ENCODE measurements at places on chromosomes 3 and 15.
A peak's percentile ranks its signal among the peaks of the same experiment; 100 is the strongest.

DNA sequence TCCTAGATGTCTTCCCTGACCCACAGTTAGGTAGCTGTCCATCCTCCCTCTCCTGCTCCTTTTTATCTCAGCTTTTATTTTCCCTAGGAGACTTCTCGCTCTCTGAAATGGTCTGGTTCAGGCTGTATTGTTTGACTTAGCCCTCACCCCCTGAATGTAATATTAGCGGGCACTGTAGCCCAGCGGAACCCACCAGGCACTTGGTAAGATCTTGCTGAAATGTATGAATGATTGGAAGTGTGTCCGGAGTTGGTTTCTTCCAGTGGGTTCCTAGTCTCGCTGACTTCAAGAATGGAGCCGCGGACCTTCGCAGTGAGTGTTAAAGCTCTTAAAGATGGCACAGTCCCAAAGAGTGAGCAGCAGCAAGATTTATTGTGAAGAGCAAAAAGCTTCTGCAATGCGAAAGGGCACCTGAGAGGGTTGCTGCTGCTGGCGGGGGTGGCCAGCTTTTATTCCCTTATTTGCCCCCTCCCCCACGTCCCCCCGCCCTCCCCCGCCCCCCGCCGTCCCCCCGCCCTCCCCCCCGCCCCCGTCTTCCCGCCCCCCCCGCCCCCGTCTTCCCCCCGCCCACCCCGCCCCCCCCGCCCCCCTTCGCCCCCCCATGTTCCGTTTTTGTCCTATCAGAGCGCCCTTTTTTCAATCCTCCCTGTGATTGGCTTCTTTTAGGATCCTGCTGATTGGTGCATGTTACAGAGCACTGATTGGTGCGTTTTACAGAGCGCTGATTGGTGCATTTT lies 694 bp upstream of the EEFSEC start:
- no peak for DNase-seq

- no peak for DNase-seq
Measured at GRCh38 chr3:47121409-47121808, 42.5 kb downstream of the SETD2 start.

DNA sequence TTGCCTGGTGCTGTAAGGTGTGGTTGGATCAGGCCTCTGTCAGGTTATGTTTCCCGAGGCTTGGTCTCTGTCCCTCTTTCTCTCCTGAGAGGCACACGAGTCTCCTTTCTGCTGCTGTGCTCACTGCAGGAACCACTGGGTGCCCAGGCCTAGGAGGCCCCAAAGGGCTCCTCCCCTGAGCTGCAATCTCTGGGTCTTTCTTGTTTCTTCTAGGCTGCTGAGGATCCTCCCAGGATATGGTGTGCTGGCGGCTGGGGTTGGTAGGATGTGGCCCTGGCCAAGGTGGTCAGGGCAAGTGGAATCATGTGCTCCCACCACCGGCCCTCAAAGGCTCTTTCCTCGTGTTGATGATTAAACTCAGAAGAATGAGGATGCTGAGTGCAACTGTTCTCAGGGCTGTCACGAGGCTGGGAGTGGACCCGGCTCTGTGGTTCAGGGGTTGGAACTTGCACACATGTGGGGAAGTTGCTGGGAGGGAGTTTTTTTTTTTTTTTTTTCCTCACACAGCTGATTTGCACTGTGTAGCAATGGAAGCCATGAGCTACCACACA lies 43.6 kb upstream of the CTSH start:
- no peak for DNase-seq

GRCh38 chr15:57326196-57326595 lies 50.1 kb upstream of the CGNL1 start:
- no peak for DNase-seq

GRCh38 chr15:88637841-88638625 lies 783 bp upstream of the ISG20 start:
- no peak for DNase-seq

- no peak for DNase-seq
Measured at GRCh38 chr3:128282380-128283196, 129.3 kb downstream of the EEFSEC start.

DNA sequence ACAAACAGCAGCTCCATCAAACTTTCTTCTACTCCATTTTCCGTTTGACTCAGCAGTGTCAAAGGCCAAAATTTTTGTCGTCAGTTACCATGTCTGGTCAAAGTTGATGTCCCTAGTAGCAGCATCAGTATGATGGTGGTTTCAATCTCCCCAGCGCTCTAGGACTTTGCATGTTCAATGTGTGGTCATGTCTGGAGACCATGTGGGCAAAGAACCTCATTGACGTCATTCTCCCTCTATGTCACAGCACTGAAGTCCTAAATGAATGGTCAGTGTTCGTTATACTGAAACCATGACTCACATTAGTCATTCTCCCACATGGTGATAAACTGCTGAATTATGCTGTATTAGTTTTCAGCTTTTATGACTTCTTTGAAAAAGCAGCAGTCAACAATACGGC lies 23.2 kb downstream of the SHC4 start:
- no peak for DNase-seq

GRCh38 chr15:63244399-63244798 lies 33.0 kb upstream of the APH1B start:
- no peak for DNase-seq

DNA sequence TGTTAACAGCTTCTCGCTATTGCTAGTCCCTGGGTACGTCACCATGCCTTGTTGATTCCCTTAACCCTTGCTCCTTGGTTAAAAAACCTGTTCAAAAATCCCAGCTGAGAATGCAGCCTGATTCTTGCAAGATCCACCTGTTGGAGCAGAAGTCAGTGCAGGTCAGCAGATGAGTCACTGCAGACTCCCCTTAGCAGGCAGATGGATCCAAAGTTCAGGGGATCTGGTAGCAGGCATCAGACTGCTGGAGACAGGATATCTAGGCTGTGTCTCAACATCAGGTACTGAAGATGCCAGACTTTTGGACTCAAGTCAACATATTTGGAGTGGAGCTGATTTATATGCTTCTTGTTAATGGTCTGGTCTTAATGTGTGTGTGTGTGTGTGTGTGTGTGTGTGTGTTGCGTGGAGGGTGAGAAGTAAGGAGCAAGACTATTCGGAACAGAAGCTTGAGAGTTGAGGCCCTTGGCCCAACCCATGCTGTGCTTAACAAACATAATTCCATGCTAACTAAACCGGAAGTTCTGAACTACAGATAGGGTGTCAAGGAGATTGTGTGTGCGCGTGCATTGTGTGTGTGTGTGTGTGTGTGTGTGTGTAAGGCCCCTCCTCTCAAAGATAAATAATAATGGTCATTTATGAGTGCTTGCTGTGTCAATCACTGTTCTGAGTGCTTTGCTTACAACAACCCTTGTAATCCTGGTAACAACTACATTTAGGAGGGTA lies 1.0 kb upstream of the C3orf52 start:
- DNase-seq, result no peak

- DNase-seq, result no peak
Measured at GRCh38 chr3:114624571-114625181, 330.8 kb downstream of the TIGIT start.

DNA sequence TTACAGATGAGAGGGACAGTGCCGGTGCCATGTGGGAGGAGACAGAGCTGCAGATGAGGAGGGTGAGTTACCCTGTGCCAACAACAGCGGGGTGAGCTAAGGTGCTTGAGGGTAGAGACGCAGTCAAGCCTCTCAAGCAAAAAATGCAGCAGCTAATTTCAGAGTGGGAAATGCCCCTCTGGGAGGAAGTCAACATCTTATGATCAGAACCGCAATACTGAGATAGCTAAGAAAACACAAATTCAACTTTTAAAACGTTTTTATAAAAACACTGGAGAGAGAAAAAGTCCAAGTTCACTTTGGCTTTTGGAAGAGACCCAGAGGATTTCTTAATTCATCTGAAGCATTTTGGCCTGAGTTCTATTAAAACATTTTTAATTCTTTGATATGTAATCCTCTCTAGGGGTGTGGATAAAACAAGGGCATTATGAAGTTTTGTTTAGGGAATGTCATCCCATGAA lies 319.2 kb downstream of the SLC9A9 start:
- DNase-seq, result no peak

DNA sequence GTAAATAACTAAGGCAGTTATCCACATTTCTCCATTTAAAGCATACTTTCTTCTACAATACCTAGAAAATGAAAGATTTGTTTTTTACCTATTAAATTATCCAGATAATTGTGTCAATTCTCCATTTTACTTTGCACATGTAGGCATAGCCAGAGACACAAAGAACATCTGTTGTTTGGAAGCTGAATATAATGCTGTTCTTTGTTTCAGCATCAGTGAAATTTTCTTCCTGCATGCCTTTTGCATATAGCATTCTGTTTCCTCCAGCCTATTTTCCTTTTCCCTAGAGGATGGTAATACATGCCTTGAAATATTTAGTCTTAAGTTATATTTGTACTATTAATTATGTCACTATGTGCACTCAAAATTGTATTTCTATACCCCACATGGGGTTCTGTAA lies 233.7 kb downstream of the CNTN6 start:
- no peak for DNase-seq

GRCh38 chr3:2870724-2871333 lies 239.3 kb downstream of the IL5RA start:
- DNase-seq, result no peak

GRCh38 chr3:58490860-58491501 lies 915 bp upstream of the KCTD6 start:
- DNase-seq, result no peak

DNA sequence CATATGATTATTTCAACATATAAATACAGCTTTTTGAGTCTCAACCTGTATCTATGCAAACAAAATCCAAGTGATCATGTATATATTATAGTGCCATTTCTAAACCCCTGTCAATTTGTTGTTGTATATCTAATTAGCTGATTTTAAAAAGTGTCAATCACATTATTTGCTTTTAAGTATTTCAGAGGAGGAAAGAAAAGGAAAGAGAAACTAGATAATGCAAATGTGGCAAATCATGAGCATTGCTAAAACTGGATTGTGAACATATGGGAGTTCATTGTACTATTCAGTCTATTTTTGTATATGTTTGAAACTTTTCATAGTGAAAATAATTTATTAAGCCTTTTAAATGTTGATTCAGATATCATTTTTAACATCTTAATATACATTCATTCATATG lies 190.7 kb downstream of the ZIC4 start:
- no peak for DNase-seq

- no peak for DNase-seq
Measured at GRCh38 chr15:82018201-82018600, 27.6 kb downstream of the MEX3B start.

- no peak for DNase-seq
Measured at GRCh38 chr3:113507501-113508067, 7.4 kb downstream of the SPICE1 start.

DNA sequence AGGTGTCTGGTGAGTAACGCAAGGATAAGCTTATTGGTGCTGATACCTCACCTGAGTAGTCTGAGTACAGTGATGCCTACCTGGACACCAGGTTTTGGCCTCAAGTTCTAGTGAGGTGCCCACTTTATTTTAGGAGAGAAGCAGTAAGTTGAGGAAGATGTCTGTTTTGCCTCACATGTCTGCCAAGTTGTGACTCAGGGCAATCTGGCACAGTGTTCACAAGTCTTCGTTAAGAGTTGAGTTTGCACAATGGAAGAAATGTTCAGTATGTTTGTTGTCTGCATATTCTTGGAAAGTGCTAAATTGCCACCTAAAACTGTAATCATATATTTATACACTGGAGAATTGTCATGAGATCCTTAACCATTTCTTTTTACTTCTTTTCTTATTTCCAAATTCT lies 122.2 kb downstream of the KCNH8 start:
- no peak for DNase-seq

GRCh38 chr15:75198560-75199356 lies 2.9 kb upstream of the C15orf39 start:
- no peak for DNase-seq

DNA sequence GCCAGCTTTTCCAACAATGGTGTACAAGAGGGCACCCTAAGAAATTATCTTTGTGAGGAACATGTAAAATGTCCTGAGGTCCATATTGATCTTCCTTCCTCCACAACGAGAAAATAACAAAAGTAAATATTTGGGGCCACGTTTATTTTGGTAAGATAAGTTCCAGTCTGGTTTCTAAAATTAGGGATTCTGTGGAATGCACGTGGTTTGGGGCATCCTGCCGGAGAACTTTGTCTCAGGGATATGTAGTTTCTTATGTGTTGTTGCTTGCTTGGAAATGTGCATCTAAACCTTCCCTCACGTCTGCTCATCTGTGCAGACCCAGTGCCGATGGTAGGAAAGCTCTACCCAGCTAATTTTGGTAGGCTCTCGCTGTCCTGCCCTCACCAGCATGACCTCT lies 62.8 kb downstream of the CTDSPL start:
- no peak for DNase-seq

DNA sequence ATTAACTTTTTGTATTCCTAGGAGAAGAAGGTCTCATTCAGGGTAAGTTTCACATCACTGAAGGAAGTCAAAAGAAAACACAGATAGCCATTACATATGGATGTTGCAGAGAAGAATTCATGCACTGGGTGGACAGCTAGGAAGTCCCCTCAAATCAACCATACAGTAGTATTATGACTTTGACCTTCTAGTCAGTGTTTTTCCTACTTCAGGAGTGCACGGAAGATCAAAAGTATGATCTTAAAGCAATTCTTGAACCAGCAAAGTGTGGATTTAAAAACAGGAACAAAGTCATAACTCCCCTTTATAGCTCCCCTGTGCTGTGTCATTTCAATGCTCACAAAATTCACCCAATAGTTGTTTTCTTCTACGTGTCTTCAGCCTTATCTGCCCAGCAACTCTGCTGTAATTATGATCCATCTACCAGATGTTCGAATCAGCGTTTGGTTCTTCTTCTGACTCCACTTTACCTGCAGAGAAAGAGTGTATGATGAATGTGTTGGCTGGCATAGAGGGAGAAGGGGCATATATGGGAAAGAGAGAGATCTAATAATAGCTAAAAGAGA lies 118.1 kb upstream of the MEIS2 start:
- DNase-seq, result no peak

- no peak for DNase-seq
Measured at GRCh38 chr15:51969728-51970127, 1.9 kb downstream of the LEO1 start.

DNA sequence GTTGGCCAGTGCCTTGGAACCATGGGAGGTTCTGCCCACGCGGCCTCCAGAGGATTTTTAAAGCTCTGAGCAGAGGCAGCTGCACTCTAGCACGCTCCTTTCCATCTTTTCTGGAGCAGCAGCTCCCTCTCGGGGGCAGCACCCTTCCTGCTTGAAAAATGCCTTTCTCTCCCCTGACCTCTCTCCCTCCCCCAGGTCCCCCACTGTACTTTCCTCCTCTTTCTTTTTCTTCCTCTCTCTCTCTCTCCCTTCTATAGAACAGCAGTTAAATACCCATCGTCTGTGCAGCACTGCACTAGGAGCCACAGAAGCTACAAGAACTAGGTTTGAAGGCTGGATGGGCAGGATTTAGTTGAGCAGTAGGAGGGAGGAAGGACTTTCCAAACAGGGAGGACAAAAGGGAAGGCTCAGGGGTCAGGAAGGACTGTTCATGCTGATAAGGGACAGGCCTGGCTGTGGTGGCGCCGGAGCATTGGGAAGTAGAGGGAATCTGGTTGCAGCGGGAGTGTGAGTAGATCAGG lies 4.4 kb downstream of the ALPK3 start:
- no peak for DNase-seq

- no peak for DNase-seq
Measured at GRCh38 chr3:171797873-171798272, 12.4 kb downstream of the PLD1 start.

- DNase-seq, result no peak
Measured at GRCh38 chr15:38588672-38589071, 24.1 kb upstream of the RASGRP1 start.

- DNase-seq, result peak; percentile 43
Measured at GRCh38 chr3:71010726-71011455, 572.6 kb downstream of the FOXP1 start.

All from stimulated activated CD4-positive, alpha-beta T cell treated with anti-CD3 and anti-CD28 coated beads, Interleukin-1b, Interleukin-23, amount 100 ng/mL, for 4 hours (primary cell).